ENCODE measurements at places on chromosomes 5 and 9.
A peak's percentile ranks its signal among the peaks of the same experiment; 100 is the strongest.

DNA sequence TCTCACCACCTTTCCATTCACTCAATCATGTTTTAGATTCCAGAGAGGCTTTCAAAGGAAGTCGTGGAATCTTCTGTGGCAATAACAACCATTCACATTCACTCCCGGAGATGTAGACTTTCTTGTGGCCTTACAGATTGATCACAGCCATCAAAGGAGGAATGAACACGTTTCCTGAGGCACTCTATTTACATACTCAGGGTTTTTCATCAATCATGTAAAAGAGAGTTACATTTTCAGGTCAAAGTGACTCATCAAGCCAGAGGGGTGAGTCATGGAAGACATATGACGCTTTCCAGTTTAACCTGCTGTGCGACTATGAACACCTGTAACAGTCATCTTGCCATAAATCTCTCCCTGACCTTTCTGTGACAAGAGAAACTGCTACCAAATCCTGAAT, 39.3 kb upstream of the RAD23B start:
- DNase-seq, result no peak

GRCh38 chr5:14741131-14741530, 76.6 kb downstream of the OTULIN start:
- DNase-seq, result no peak

DNA sequence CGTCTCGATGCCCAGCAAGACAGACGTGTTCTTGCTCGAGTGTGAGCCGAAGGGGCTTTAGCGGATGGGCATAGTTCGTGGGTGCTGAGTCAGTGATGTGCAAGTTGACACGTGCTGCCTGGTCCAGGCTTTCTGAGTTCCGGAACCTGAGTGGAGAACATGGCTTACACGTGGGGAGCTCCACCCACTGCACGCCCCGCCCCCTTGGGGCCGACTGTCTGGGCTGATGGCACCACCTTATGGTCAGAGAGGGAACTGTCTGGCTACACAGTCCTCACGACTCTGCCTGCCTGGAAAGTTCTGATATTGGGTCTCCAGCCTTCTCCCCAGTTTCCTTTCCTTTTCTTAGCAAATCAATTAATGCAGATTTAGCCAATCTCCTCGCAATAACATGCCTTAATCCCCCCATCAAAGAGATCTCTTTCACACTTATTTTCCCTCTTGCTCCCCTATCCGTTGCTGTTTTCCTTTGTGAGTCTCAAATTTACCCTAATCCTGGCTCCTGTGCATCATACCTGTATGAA, 3.8 kb upstream of the STC2 start:
- peak; percentile 53 for DNase-seq

DNA sequence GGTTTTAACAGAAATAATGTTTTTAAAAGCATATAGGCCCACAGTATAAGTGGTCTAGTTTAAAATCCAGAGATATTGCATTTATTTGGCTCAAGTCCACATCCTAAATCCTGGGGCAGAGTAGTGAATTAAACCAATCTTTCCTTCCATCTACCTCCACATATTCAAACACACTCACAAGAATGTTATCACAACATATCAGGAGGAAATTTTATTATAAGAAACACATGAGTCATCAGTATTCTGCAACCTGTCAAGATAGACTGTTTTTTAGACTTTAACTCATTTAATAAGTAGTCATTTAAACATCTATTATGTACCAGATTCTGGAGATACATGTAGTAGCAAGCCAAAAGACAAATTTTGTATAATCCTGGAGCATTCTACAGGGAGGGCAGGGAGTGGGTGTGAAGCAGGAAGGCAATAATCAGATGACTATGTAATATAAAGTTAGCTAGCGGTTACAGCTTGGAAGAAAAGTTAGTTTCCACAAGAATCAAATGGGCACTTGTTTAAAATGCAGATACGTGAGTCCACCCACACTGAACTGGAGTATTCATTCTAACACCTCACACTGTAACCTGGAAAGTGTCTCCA, 187.3 kb upstream of the PIK3R1 start:
- no peak for DNase-seq

- DNase-seq, result no peak
Observed at GRCh38 chr9:114894206-114894605, 36.2 kb downstream of the TNFSF8 start.

Data from immature natural killer cell (primary cell).